Stimulated activated CD4-positive, alpha-beta T cell treated with anti-CD3 and anti-CD28 coated beads, Interleukin-2, amount 100 ng/mL, for 24 hours (primary cell): ENCODE measurements at places on chromosomes 12 and 14.

DNA sequence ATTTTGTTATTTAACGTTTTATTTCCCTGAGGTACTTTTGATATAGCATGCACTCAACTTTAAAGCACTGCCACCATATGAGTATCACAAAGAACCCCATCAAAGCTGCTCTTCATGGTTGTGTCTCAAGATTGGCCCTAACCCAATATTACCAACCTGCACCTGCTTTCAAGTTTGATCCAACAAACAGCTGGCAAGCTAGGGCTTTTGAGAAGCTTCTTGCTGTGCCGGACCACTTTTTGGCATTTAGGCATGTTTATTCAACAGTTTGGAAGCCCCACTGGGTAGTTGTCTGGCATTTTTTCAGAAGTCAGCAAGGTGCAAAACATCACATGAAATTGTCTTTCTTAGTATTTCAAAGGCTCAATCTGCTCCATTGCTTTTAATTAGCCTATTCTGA is 137.2 kb upstream of the PLEKHA5 start:
- no peak for DNase-seq

- DNase-seq: no peak
Measured at GRCh38 chr12:17097674-17098073, 491.7 kb upstream of the LMO3 start.

DNA sequence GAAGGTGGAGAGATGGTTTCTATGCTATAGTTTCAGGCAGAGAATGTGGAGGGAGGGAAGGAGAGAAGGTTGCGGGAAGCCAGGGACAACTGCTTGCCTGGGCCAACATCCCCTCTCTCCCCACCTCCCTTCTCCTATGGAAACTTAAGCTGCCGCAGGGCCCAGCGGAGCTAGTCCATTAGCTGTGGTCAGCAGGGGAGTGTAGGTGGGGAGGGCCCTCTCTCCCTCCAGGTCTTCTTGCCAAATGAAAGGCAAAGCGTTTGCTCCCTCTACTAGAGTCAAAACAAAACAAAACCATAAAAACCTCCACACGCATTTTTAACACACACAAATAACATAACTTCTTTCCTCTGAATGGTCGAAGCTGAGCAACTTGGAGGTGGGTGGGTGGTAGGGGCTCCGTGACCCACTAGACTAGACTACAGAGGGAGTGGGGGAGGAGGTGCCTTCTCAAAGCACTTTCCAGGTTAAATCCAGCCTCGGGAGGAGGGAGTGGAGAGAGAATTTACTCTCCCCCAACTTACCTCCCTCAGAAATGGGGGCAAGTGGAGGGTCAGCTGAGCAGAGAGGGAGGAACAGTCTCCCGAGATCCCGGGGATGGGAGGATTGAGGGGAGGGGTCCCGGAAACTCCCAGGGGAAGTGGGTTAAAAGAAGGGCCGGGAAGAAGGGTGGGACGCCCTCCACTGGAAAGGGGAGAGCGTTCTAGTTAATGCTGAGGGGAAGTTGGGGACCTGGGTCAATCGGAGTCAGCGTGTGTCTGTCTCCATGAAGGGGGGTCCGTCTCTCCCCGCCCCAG is 4.6 kb upstream of the CACNB3 start:
- no peak for DNase-seq

GRCh38 chr14:101072070-101072469 is 168.5 kb upstream of the RTL1 start:
- no peak for DNase-seq

GRCh38 chr14:26694521-26694920 is 96.7 kb upstream of the NOVA1 start:
- DNase-seq: no peak

- DNase-seq: no peak
Measured at GRCh38 chr14:51248016-51248987, 8.3 kb downstream of the TMX1 start.

- no peak for DNase-seq
Measured at GRCh38 chr14:49947506-49947905, 54.6 kb downstream of the ARF6 start.

- no peak for DNase-seq
Measured at GRCh38 chr14:101251812-101252442, 309.4 kb upstream of the DIO3 start.
